Skin of body (tissue), 3 donors: ENCODE measurements at places on chromosomes 2 and 18. TPM values are rescaled to one million over a fixed set of nuclear protein-coding genes. Genes with fewer than 3 reads are reported as not detected.

CUL3 gene
- total RNA-seq = 90.3 TPM

DHRS9 gene
- 1.6 TPM for total RNA-seq

ZNF804A gene
- 0.30 TPM for total RNA-seq

RAMP1 gene
- 12.5 TPM for total RNA-seq

NPPC gene
- total RNA-seq = 1.7 TPM

FNDC4 gene
- 10.6 TPM for total RNA-seq

GALNT1 gene
- total RNA-seq = 76.7 TPM

TUBA4B gene
- not detected for total RNA-seq

GAREM2 gene
- total RNA-seq = 2.5 TPM
